ENCODE measurements at places on chromosomes 6 and 20.

- DNase-seq, result no peak
Observed at GRCh38 chr6:2729921-2730320, 20.8 kb downstream of the MYLK4 start.

- DNase-seq, result no peak
Observed at GRCh38 chr6:65191471-65191870, 515.6 kb downstream of the EYS start.

- no peak for DNase-seq
Observed at GRCh38 chr6:35400901-35401311, 51.2 kb upstream of the FANCE start.

- no peak for DNase-seq
Observed at GRCh38 chr20:57428324-57429158, 37.3 kb downstream of the RBM38 start.

DNA sequence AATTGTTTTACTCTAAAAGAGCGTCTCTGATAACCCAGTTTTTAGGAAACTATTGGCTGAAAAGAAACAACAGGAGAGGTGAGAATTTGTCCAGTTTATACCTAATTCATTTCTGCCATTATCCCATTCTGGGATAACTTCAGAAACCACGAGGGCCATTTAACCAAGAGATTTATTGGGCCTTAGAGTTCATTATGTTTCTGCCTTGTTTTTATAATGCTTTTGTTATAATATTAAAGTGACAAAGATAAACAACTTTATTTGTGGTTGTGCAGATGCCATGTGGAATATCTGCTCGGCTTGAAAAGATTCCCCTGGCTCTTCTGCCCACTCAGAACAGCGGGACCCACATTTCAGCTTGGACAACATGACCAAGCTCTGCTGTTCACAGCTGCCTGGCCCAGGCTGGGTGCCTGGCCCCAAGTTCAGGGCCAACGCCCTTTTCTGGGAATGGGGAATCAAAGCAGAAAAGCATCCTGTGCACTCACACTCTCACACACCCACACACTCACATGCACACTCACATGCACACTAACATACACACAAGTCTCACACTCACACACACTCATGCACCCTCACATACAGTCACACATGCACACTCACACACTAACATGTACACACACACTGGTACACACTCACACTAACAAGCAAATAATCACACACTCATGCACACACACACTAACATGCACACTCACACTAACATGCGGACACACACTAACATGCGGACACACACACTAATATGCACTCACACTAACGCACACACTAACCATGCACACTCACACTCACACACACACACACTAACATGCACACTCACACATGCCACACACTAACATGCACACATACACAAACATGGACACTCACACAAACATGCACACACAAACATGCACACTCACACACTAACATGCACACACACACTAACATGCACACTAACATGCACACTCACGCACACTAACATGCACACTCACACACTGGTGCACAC is 86.7 kb upstream of the NEDD9 start:
- no peak for DNase-seq

- DNase-seq, result no peak
Observed at GRCh38 chr20:5550733-5551529, 199.3 kb upstream of the SHLD1 start.

DNA sequence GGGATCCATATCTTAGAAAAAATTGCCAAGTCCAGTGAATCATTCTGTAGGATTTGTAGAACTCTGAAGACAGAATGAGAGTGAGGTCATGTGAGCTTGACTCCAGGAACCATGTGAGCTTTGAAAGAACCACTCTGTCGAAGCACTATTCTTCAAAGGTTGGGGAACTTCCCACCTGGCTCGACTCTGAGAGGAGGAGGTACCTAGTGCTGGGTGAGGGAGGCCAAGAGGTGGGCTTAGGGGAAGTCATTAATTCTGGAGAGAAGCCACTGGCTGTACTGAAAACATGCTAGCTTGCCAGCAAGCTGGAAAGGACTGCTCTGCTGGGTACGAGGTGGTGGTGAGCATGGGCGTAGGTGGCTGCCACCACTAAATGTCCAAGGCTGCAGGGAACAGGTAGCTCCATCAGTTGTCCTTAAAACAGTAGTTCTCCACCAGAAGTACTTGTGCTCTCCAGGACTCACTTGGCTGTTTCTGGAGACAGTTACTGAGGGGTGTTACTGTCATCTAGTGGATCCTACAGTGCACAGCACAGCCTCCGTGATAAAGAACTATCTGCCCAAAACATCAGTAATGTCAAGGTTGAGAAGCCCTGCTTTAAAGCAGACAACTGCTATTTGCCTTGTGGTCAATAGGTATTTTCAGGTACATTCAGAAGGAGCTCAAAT is 34.7 kb upstream of the SYNJ2 start:
- DNase-seq, result peak; percentile 46

GRCh38 chr6:17703256-17703694 is 3.5 kb downstream of the NUP153 start:
- DNase-seq, result peak; percentile 24

DNA sequence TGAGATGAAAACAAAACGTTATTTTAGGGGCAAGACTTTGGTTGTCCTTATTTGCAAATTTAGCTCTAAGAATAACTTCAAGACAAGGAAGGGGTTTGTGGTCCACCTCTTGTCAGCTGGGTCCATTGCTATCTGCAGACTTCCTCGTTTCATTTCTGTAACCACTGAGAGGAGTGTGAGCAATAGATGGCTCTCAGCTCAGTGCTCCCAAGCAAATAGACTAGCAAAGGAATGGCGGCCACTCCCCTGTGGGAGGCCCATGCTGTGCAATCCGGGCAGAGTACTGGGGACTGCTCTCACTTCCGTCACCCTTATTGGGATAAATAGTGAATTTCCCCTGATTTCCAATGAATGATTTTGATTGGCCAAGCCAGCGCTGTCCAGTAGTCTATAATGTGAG is 176.6 kb downstream of the ZDHHC14 start:
- no peak for DNase-seq

- no peak for DNase-seq
Observed at GRCh38 chr6:34070315-34071135, 75.4 kb downstream of the GRM4 start.

- peak; percentile 92 for DNase-seq
Observed at GRCh38 chr6:143575440-143575839, 63.9 kb upstream of the FUCA2 start.

GRCh38 chr6:7171119-7171518 is 63.4 kb downstream of the RREB1 start:
- no peak for DNase-seq

- DNase-seq, result peak; percentile 58
Observed at GRCh38 chr6:90413867-90414266, 117.2 kb upstream of the BACH2 start.

- no peak for DNase-seq
Observed at GRCh38 chr20:4546342-4546741, 175.4 kb upstream of the PRND start.

DNA sequence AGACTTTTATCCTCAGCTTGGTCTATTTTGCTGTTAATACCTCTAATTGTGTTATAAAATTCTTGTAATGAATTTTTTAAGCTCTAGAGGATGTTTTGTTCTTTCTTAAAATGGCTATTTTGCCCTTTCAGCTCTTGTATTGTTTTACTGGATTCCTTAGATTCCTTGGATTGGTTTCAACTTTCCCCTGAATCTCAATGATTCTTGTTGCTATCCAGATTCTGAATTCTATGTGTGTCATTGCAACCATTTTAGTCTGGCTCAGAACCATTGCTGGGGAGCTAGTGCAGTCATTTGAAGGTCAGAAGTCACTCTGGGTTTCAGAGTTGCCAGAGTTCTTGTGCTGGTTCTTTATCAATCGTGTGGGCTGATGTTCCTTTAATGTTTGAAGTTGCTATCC is 37.1 kb downstream of the OTOR start:
- peak; percentile 25 for DNase-seq

- peak; percentile 65 for DNase-seq
Observed at GRCh38 chr6:5905431-5906339, 101.0 kb downstream of the NRN1 start.

GRCh38 chr6:130794010-130794697 is 33.1 kb upstream of the SMLR1 start:
- DNase-seq, result no peak

GRCh38 chr6:149364557-149364956 is 35.5 kb upstream of the SUMO4 start:
- DNase-seq, result no peak

DNA sequence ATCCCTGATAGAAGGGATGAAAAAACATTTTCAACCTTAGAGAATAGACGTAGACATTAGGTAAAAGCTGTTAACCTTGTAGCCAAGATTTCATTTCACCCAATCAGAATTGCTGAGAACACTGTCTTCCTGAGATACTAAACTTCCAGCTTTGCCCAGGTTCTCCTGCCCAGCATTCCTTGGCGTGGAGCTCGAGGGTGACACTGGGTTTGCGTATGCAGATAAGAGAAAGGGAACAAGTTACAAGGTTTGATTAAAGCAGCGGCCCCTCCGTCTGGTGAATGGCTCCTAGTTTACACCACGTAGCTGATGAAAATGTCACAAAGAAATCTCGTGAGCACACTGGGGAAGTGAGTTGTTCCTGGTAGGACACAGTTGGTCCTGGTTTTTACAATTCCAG is 247.8 kb downstream of the FARS2 start:
- DNase-seq, result no peak

DNA sequence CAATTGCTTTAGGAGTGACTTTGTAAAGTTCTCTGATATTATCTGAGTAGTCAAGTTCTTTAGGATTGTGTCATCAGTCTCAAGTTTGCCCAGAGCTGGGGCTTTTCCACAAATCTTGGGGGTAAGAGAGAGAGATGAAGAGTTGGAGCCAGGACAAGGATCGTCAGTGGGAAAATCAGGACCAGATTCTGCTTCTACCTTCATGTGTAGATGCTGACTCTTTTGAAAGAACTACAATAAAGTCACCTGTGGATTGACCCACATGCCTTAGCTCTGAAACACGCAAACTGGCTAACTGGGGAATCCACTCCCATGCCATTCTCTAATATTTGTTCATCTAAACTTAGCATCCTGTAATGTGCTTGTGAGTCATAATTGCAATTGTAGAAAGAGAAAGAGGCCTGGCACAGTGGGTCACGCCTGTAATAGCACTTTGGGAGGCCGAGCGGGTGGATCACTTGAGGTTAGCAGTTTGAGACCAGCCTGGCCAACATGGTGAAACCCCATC is 15.6 kb upstream of the BICRAL start:
- DNase-seq, result no peak

- no peak for DNase-seq
Observed at GRCh38 chr6:53924277-53924676, 129.5 kb downstream of the LRRC1 start.

DNA sequence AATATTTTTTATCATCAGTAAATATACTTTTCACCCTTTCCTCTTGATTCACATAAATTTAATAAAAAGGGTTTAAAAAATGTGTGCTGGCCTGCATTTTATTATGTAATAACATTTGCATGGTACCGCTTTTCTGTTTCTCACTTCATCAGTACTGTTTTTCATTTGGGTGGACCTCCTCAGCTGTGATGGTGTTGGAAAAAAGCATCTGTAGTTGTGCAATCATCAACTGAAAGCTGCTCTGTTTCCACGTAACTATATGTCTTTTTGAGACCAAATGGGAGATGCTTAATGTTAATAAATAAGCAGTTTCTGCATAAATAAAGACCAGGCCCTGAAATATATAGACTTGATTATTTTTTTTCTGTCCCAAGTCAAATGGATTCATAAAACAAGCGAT is 31.6 kb upstream of the CENPW start:
- no peak for DNase-seq

DNA sequence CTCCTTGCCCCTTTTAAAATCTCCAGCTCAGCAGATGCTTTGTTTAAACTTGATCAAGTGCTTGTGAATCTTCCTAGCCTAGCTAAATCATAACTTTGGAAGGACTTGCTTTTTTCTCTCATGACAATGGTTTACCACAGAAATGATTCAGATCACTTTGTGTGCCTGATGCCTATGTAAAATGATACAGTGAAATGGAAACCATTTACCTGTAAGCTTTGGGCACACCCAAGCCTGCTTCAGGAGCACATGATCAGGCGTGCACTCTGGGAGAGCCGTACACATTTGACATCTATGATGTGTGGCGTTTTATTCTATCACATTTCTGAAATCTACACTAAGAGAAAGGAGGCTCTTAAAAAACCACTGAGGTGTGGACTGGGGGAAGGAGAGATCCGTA is 41.1 kb downstream of the PTPN1 start:
- DNase-seq, result no peak

GRCh38 chr20:57930351-57930750 is 220.5 kb upstream of the PMEPA1 start:
- DNase-seq, result no peak

DNA sequence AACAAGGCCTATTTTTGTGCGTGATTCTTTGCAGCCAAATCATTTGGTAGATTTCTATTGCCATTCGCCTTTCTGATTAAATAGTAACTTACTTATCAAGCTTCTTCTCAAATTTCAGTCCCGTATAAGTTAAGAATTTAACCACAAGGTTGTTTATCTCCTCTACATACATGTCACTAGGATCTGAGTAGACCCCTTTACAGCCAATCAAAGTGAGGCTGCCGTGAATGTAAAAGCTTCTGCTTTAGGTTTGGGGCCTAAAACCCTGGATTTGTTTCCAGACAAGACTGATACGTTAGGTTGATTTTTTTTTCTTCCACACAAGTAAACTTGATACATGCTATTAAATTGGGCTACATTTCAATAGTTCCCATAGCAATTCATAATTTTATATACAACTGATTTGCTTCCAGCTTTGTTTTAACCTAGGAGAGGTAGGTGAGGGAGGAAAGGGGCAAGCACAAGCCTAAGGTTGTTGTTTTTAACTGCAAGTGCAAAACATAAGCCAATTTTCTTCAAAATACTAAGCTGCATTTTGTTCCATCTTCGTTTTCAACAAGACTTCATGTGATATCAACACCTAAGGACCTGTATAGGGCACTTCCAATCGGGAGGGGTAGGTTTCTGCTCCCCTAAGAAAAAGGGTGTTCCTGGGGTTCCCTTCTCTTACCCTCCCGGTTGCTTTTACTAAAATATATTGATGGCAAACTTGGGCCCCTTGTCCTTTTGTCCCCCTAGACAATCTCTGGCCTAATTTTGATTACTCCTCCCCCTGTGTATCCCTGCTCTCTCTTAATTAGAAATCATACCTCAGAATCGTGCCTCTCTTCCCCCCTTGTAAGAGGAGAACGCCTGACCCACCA is 1.7 kb downstream of the RANBP9 start:
- DNase-seq, result peak; percentile 61

DNA sequence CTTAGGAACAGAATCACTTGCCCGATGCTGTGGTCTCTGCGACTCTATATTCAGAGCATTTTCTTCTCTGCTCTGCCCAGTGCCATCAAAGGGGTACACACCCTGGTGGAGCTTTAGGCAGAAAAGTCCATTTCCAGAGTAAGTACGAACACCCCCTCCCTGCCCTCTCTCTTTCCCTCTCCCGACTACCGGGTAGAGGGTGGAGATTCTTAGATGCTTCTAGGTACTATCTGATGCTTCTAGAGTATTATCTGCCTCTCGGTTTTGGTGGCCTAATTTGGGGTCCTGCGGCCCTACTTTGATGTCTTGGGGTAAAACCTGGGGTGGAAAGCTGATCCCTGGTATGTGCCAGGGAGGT is 245.4 kb upstream of the SOX4 start:
- DNase-seq, result no peak

- DNase-seq, result no peak
Observed at GRCh38 chr6:15276036-15276985, 30.4 kb downstream of the JARID2 start.

GRCh38 chr6:34460796-34461507 is 4.9 kb upstream of the PACSIN1 start:
- no peak for DNase-seq
